ENCODE measurements at places on chromosomes 6 and 20.

DNA sequence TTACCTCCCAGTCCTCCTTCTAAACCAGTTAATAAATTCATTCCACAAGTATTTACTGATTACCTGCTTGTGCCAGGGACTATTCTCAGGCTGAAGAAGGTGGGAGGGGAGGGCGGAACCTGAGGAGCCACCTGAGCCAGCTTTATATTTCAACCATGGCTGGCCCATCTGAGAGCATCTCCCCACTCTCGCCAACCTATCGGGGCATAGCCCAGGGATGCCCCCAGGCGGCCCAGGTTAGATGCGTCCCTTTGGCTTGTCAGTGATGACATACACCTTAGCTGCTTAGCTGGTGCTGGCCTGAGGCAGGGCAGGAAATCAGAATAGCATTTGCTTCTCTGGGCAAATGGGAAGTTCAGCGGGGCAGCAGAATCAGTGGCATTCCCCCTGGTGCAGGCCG lies 4.9 kb upstream of the AAR2 start:
- no peak for DNase-seq

DNA sequence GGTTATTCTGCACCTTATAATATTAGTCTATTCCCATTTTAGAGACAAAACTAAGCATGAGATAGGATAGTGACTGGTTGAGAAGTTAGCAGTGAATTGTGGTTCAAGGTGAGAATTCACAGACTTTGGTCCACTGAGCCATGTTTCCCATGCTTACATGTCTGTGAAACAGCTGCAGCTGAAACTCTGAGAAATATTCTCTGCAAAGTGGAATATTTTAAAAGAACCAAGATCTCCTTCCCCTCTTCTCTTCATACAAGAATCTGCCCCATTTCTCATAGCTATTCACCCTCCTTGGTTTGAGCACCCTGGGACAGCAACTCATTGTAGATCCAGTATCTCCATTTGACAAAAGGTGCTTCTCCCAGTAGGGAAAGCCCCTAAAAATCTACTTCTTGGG lies 70.2 kb upstream of the TMEM170B start:
- no peak for DNase-seq

DNA sequence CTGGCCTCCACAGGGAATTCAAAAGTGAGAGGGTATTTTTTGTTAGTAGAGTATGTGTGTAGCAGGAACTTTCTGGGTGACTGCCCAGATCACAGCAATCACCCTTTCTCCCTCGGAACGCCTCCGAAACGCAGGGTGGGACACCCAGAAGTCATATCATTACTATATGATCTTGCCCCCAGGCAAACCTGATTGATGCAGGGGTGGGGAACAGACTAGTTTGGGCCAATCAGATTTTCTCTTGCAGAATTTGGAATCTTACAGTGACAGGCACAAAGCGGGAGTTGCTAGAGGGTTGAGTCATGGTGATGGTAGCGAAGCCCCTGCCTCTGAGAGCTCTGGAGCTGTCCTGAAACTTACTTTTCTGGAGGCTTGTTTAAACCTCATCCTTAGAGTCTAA lies 16.5 kb upstream of the RPN2 start:
- no peak for DNase-seq

GRCh38 chr6:30716879-30717128 lies 277 bp downstream of the MDC1 start:
- DNase-seq = no peak

GRCh38 chr6:105320271-105320670 lies 82.6 kb downstream of the PREP start:
- no peak for DNase-seq

DNA sequence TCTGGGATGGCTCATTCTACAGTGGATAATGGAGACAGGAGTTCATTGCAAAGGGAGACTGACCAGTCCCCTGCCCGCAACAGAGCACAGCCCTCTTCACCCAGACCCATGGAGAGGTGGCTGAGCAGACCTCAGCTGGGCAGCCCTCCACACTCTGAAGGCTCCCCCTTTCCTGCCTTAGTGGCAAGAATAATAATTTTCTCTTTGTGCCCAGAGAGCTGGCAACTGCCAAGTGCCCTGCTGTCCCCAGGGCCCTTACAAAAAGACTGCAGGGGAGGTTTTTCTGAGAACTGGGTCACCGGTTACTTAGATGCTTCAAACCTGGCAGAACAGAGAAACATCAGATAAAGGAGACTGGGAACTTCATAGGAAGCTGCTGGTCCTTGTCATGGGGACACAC lies 35.4 kb upstream of the ZNFX1 start:
- DNase-seq = no peak

DNA sequence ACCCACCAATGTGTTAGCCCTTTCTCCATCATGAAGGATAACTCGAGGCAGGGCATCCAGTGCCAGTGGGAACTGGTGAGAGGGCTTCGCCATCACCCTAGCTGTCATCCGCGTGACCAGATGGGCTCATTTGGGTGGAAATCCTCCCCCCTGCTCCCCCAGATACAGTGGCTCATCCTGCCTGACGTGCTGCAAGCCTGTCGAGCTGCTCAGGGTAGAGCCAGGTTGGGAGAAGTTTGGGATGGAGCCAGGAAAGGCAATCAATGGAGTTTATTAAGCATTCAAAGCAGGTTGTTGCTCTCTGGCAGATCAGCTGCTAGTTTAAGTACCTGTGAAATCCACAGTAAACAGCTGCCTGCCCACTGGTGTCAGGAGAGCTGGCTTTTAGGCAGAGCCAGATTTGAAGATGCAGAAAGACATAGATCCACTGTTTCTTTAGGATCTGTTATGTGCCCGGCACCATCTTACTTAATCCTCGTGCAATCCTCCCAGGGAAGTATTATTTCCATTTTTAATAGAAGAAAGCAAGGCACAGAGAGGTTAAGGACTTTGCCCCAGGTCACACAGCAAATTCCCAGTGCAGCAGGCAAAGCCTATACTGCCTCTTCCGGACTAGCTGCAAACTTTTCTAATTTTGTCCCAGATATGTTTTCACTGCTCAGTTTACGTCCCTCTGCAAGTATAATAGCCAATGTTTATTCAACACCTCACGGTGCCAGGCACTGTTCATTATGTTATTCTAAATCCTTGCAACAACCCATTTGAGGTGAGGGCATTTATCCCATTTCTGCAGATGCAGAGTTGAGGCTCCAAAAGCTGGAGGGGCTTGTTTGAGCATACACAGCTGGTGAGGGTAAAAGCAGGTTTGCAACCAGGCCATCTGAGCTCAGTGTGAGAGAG lies 54.1 kb upstream of the KCNG1 start:
- no peak for DNase-seq

GRCh38 chr6:26351544-26351953 lies 13.4 kb upstream of the BTN3A2 start:
- no peak for DNase-seq

GRCh38 chr6:164897523-164898235 lies 411.7 kb downstream of the C6orf118 start:
- DNase-seq = no peak

- no peak for DNase-seq
Observed at GRCh38 chr20:57195469-57196100, 70.9 kb downstream of the BMP7 start.

GRCh38 chr6:148803979-148804378 lies 57.1 kb downstream of the UST start:
- DNase-seq = no peak

DNA sequence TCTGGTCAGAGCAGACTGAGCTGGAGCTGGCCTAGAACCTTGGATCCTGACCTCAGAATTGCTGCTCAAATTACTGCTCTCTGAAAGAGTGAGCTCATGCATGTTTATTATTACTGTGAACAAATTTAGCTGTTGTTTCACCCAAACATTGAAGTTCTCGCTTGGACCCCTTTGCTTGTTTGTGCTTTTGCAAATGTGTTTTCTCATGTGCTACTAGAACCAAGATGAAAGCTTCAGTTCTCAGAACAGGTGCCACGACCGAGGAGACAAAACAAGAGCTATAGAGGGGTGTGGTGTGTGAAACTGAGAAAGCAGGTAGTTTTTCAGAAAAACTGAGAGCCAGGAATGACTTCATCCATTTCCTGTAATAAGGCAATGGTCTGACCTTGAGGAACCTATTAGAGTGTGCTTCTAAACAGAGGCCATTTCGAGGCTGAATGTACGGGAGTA lies 50.0 kb upstream of the ESR1 start:
- peak; percentile 35 for DNase-seq

DNA sequence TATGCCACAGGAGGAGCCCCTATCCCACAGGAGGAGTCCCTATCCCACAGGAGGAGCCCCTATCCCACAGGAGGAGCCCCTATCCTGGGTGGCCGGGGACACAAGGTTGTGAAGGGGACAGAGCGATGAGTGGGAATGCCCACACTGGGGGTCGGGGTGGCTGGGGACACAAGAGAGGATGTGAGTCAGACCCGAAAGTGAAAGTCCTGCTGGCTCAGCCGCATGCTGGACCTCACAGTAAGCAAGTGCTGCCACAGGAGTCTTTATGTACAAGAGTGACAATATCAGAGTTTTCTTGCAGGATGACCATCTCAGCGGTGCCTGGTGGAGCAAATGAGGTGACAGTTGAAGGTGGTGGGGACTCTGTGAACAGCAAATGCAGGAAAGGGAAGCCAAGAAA lies 93.7 kb downstream of the PSMB1 start:
- peak; percentile 66 for DNase-seq

DNA sequence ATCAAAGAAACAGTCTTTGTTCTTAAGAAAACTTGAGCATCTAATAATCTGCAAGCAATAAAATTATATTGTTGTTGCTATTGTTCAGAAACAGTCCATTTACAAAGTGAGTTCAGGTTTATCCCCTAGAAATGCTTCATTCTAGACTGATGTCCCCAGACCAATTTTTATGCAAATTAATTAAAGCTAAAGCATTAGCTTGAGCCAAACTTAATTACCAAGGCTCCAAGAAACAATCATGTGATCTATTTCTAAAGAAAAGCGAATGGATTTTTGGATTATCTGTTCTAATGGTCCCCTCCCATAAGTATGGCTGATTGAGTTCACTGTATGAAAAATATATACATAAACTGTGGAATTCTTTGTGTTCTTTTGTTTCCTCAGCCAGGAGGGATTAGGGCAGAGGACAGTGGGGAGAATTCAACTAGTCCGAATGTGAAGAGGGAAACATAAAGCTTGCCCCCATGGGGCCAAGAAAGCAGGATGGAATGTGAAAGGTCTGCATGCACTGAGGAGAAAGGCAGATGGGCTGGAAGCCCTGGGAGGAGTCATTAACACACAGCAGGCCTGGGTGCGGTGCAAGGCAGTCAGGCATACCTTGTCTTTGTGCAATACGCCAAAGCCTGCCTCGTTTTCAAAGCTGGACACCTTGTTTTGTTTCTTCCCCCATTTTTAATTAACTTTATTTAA lies 597.1 kb downstream of the KIF16B start:
- DNase-seq = no peak

DNA sequence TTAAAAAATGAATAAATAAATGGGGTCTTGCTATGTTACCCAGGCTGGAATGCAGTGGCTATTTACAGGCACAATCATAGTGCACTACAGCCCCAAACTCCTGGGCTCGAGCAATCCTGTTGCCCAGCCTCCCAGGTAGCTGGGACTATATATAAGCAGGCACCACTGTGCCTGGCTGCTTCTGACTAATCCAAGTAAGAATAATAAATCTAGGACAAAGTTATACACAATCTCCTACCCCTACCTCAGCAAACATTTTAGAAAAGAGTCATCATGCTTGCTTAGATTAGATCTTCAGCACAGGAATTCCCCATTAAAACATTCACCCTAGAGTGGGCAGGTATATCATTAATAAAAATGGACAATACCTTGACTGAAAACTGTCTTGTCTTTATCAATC lies 124.6 kb downstream of the REV3L start:
- no peak for DNase-seq

GRCh38 chr6:82524031-82524430 lies 160.4 kb downstream of the TPBG start:
- no peak for DNase-seq

DNA sequence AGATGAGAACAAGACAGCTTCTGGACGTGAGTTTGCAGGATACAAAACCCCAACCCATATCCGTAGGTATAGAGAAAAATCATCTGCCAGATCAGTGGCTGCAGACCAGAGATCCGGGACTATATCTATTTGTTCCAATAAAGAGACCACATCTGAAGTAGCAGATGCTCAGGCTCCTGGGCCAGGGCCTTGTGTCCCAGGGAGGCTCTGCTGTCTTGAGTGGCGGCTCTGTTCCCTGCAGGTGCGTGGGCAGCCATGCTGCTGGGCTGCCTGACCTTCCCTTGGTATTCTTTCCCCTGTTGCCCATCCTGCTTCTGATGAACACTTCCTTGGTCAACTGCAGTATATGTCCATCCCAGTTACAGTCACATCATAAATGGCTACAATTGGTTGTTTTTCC lies 34.9 kb downstream of the ERMARD start:
- no peak for DNase-seq

- no peak for DNase-seq
Observed at GRCh38 chr6:70157086-70157485, 145.8 kb downstream of the COL9A1 start.

- no peak for DNase-seq
Observed at GRCh38 chr20:8346700-8347270, 214.7 kb downstream of the PLCB1 start.

GRCh38 chr6:36914227-36914794 lies 28.6 kb downstream of the C6orf89 start:
- DNase-seq = no peak

GRCh38 chr6:79543886-79544285 lies 6.7 kb upstream of the LCA5 start:
- no peak for DNase-seq

DNA sequence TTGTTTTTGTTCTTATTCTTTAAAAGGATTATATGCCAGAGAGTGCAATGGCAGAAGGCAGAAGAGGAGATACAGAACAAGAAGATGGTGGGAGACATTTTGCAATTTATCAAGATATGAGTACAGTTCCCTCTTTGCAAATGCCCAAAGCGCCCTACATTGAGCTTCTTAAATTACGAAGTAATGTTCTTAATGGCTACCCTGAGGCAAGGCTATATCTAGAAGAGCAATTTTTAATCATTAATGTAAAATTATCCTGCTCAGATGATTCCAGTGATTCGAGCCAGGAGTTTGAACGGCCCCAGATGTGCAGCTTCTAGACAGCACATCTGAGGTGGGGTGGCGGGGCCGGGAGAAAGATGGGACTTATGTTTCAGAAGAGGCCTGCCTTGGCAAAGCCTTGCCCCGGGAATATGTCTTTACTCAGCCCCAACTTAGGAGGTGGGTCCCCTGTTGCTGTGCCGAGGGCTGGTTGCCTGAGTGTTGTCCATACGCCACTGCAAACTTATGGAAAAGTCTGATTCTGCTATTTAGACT lies 84.9 kb upstream of the MLN start:
- no peak for DNase-seq

- DNase-seq = no peak
Observed at GRCh38 chr20:17972121-17972520, 3.3 kb downstream of the MGME1 start.

GRCh38 chr6:15901141-15902115 lies 227.5 kb upstream of the MYLIP start:
- DNase-seq = peak; percentile 13

GRCh38 chr20:61874421-61875068 lies 191.1 kb downstream of the TAF4 start:
- DNase-seq = no peak

DNA sequence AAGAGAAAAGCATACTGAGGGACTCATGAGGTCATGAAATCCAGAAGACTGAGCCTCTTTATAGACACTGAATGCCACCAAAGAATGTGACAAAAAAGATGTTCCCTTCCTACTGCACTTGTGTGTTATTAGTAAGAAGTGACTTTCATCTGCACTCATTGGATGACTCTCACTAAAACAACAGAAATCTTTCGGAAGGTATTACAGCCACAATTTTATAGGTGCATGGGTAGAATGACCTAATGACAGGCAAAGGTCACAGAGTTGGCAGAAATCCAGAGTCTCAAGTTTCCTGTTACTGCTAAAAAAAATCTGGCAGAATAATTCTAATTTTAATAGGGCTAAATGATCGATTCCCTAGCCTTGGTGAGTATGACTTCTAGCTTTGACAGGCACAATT lies 13.3 kb downstream of the PKHD1 start:
- DNase-seq = no peak
